Subcutaneous adipose tissue (tissue), 4 donors: ENCODE measurements at places on chromosomes 11 and 22. TPM values are rescaled to one million over a fixed set of nuclear protein-coding genes. Genes with fewer than 3 reads are reported as not detected.

MUC5AC gene
- not detected for total RNA-seq

VSIG2 gene
- not detected for total RNA-seq

DENND6B gene
- 2.1 TPM for total RNA-seq

NR1H3 gene
- total RNA-seq = 89.6 TPM

OR4C11 gene
- total RNA-seq = not detected

HTR3A gene
- total RNA-seq = not detected

KCTD17 gene
- total RNA-seq = 8.0 TPM

TBX1 gene
- total RNA-seq = 6.2 TPM

OR52E8 gene
- total RNA-seq = not detected

KRTAP5-1 gene
- not detected for total RNA-seq

PLA2G3 gene
- total RNA-seq = not detected

MYOD1 gene
- not detected for total RNA-seq

MN1 gene
- 0.68 TPM for total RNA-seq

OR56A1 gene
- 0.19 TPM for total RNA-seq

MAP6 gene
- total RNA-seq = 3.8 TPM

GGT1 gene
- total RNA-seq = 3.1 TPM

NCR3LG1 gene
- 1.3 TPM for total RNA-seq

CHRNA10 gene
- total RNA-seq = 0.68 TPM

PTPRCAP gene
- 3.6 TPM for total RNA-seq

SCGB2A2 gene
- not detected for total RNA-seq

KDM4E gene
- not detected for total RNA-seq

NLRP10 gene
- not detected for total RNA-seq

GGT5 gene
- 55.9 TPM for total RNA-seq

PNPLA5 gene
- total RNA-seq = not detected

INS gene
- total RNA-seq = not detected

RFPL1 gene
- total RNA-seq = not detected

TALDO1 gene
- total RNA-seq = 324 TPM

FGF19 gene
- total RNA-seq = not detected

CLDN5 gene
- total RNA-seq = 111 TPM

LRRC75B gene
- total RNA-seq = 9.0 TPM

FLRT1 gene
- total RNA-seq = not detected
